ENCODE measurements at places on chromosomes 5 and 9. TPM values are rescaled to one million over a fixed set of nuclear protein-coding genes. Genes with fewer than 3 reads are reported as not detected.

DNA sequence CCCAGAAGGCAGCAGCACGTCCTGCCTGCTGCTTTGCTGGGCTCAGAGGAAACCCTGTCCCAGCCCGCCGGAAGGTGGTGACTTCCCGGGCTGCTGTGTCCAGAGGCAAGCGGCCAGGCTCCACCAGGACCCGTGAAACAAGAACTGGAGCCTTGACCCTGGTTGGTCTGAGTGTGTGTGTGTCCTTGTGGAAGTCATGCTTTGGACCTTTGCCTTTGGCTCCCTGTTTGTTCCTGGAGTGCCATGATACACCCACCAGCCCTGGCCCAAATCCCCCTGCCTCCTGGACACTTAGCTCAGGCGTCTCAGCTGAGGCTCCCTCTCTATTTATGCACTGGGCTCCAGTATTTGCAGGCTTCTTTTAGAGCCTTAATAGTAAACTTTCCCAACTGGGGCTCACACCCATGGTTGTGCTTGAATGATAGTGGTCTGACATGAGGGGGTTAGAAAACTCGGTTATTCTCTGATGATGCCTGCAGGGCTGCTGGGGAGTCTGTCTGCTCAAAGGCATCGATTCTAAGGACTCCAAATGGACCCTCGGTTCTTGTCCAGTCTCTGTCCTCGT, 72.2 kb downstream of the C9orf50 start:
- DNase-seq, result no peak
- peaks cover 4% of the 10 kb centered on the region for H3K4me1 ChIP-seq
- no peaks in the 10 kb centered on the region for H3K36me3 ChIP-seq
- no peak overlapping the region for H3K27ac ChIP-seq
- H3K27me3 ChIP-seq, result peaks cover 15% of the 10 kb centered on the region
- H3K4me3 ChIP-seq, result no peak overlapping the region

- no peaks in the 10 kb centered on the region for H3K4me1 ChIP-seq
- H3K4me3 ChIP-seq, result no peak overlapping the region
- no peak for DNase-seq
- H3K36me3 ChIP-seq, result no peaks in the 10 kb centered on the region
- no peak overlapping the region for H3K27ac ChIP-seq
- no peaks in the 10 kb centered on the region for H3K27me3 ChIP-seq
Measured at GRCh38 chr9:111730937-111731567, 63.7 kb downstream of the SHOC1 start.

The SLC6A18 gene
- polyA plus RNA-seq, result 0.03 TPM

The NDUFA8 gene
- 62.9 TPM for polyA plus RNA-seq

- no peaks in the 10 kb centered on the region for H3K4me1 ChIP-seq
- peaks cover 3% of the 10 kb centered on the region for H3K27me3 ChIP-seq
- no peak overlapping the region for H3K4me3 ChIP-seq
- no peak for DNase-seq
Measured at GRCh38 chr5:158838781-158839180, 260.9 kb downstream of the EBF1 start.

GRCh38 chr5:137622850-137623249, 113.0 kb downstream of the KLHL3 start:
- no peak overlapping the region for H3K27ac ChIP-seq
- H3K36me3 ChIP-seq, result peaks cover 2% of the 10 kb centered on the region
- no peaks in the 10 kb centered on the region for H3K4me1 ChIP-seq
- no peaks in the 10 kb centered on the region for H3K27me3 ChIP-seq
- no peak for DNase-seq

GRCh38 chr5:109399092-109399759, 10.5 kb downstream of the PJA2 start:
- H3K27me3 ChIP-seq, result no peaks in the 10 kb centered on the region
- H3K4me3 ChIP-seq, result no peak overlapping the region
- DNase-seq, result no peak
- H3K36me3 ChIP-seq, result peaks cover 5% of the 10 kb centered on the region

DNA sequence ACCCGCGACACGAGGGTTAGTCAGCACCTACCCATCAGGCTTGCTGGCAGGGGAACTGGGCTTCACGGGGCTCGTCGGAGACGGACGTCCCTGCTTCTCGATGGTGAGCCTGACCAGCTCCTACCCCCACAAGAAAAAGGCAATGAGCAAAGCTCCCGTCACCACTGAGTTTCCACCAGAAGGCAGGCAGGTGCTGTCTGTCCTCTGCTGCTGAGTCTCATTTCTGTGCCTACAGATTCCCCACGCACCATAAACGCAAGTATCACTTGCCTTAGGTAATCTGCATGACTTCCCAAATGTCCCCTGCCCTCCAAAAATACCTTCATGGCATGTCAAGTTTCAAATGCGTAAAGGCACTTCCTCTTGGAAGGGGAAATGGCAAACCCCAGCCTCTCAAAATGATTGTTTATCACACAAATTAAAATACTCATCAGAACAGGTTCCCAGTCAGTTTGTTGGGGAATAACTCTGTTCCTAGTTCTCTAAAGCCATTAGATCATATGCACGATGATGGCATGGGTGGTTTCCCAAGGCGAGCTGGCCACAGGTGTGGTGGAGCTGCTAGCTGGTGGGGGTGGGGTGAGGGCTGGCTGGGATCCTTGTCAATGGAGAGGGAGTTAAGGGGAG, 85.0 kb downstream of the PRRT1B start:
- no peak overlapping the region for H3K27ac ChIP-seq
- no peak for DNase-seq
- H3K4me3 ChIP-seq, result no peak overlapping the region
- H3K4me1 ChIP-seq, result peaks cover 7% of the 10 kb centered on the region
- peaks cover 40% of the 10 kb centered on the region for H3K36me3 ChIP-seq

The KIF12 gene
- polyA plus RNA-seq, result 136 TPM

GRCh38 chr9:113158446-113158845, 7.6 kb downstream of the SLC31A2 start:
- no peak for DNase-seq
- no peak overlapping the region for H3K4me3 ChIP-seq
- H3K27me3 ChIP-seq, result no peaks in the 10 kb centered on the region
- H3K36me3 ChIP-seq, result peaks cover 46% of the 10 kb centered on the region
- H3K27ac ChIP-seq, result no peak overlapping the region
- H3K4me1 ChIP-seq, result no peaks in the 10 kb centered on the region

The IFNA6 gene
- not detected for polyA plus RNA-seq

- H3K4me3 ChIP-seq, result no peak overlapping the region
- peaks cover 2% of the 10 kb centered on the region for H3K27me3 ChIP-seq
- H3K27ac ChIP-seq, result no peak overlapping the region
- no peak for DNase-seq
- peaks cover 3% of the 10 kb centered on the region for H3K4me1 ChIP-seq
- H3K36me3 ChIP-seq, result no peaks in the 10 kb centered on the region
Measured at GRCh38 chr5:60262576-60263295, 369.2 kb upstream of the PDE4D start.

The FSTL4 gene
- polyA plus RNA-seq, result 1.4 TPM
